ENCODE measurements at places on chromosomes 13 and 19. TPM values are rescaled to one million over a fixed set of nuclear protein-coding genes. Genes with fewer than 3 reads are reported as not detected.

GRCh38 chr13:113929628-113930615 lies 44.0 kb downstream of the C13orf46 start:
- no peak for DNase-seq

DNA sequence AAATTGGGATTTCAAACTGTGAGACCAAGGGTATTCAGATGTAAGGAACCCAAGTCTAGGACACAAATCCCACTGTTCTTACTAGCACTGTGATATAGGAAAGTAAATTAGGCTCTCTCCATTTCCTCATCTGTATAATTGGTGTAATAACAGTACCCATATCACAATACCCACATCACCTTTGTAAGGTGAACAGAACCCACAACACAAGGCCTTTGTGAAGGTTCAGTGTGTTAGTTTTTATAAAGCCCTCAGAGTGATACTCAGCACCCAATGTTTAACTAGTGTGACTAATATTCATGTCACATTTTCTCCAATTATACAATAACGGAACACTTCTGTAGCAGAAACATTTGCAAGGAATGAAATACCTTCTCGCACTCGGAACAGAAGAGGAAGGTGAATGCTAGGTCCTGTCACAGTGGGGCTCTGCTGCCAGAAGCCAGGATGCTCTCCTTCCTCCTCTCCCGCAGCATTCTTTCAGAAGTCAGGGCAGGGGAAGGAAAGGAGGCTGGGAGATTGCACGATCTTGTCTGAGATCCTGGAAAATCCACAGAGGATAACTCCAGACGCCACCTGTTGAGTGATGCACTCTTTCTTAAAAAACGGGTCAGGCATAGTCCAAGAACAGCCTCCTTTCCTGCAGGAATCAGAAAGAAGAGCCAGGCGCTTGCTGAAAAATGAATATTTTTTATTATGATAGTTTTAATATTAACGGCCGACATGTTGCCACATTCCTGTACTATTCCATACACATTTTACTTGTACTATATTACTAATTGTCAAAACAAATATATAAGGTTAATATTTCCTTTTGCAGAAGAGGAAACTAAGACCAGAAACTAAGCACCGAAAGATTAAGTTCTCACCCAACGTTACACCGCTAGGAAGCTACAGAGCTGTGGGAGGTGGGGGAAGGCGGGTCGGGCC lies 762 bp downstream of the ZNF45 start:
- no peak for DNase-seq

GRCh38 chr19:45815481-45816216 lies 541 bp upstream of the RSPH6A start:
- DNase-seq = peak; percentile 78

GRCh38 chr19:39544226-39544903 lies 4.4 kb upstream of the EID2 start:
- DNase-seq = no peak

SULT2A1 gene
- polyA plus RNA-seq = 0.18 TPM

- DNase-seq = no peak
These were observed 2.0 kb upstream of the ACP7 start for GRCh38 chr19:39082167-39082566.

FBL gene
- polyA plus RNA-seq = 296 TPM

- no peak for DNase-seq
These were observed 789.8 kb upstream of the PCDH9 start for GRCh38 chr13:68019901-68020300.

DNA sequence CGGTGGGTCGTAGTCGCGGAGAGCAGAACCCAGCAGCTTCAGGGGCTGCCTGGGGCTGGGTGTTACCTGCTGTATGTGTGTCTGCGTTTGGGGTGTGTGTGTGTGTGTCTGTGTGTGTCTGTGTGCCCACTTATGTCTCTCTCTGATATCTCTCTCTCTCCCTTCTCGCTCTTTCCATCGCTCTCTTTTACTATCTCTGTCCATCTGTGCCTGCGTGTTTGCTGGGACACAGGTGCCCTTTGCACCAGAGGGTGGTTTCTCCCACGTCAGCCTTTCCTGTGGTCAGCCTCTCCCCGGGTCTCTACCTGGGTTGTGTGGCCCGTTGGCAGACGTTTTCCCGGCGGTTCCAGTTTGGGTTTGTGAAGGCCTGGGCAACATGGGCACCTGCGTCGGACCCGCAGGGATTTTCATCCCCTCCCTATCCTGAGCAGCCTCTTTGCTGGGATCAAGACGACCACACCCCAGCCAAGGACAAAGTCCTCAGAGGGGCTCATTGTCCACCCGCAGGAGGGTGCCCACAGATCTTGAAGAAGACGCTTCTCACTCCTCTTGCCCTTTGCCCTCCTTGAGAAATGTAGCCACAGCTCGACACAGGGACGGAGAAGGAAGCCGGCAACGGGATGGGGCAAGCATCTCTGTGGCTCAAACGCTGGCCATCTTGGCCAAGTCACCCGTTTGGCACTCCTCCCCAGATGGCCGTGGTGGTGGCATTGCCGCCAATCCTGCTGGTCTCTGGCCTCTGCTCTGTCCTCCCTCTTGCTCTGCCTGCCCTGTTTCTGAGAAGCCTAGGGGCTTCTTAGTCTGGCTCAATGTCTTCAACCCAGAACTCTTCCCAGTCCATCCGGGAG lies 43.3 kb downstream of the ZNF146 start:
- DNase-seq = no peak

GRCh38 chr19:55253842-55254624 lies 4.8 kb downstream of the PPP6R1 start:
- DNase-seq = no peak

BCKDHA gene
- 31.1 TPM for polyA plus RNA-seq

GRCh38 chr13:113378825-113379224 lies 14.9 kb upstream of the GRTP1 start:
- DNase-seq = no peak

GRCh38 chr13:106352850-106353249 lies 182.6 kb downstream of the EFNB2 start:
- no peak for DNase-seq

- no peak for DNase-seq
These were observed 18.0 kb downstream of the PAF1 start for GRCh38 chr19:39372941-39373340.

GRCh38 chr19:5692723-5693194 lies 2.7 kb downstream of the RPL36 start:
- no peak for DNase-seq

DNA sequence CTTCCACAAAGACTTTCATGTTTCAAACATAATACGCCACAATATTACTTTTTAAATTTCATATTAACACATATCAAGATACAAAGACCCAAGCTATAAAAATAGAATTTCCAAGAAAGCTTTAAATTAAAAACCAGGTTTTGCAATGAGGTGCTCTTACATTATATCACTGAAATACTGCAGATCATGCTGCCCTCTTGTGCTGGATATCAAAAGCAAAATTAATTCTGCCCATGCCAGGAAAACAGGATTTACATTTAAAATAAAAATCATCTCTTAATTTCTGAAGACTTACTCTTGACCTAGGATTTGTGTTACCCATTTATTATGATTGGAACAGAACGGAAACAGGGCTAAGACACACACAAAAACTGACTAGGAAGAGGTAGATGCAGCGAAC lies 145.0 kb downstream of the ABCC4 start:
- DNase-seq = no peak

DNA sequence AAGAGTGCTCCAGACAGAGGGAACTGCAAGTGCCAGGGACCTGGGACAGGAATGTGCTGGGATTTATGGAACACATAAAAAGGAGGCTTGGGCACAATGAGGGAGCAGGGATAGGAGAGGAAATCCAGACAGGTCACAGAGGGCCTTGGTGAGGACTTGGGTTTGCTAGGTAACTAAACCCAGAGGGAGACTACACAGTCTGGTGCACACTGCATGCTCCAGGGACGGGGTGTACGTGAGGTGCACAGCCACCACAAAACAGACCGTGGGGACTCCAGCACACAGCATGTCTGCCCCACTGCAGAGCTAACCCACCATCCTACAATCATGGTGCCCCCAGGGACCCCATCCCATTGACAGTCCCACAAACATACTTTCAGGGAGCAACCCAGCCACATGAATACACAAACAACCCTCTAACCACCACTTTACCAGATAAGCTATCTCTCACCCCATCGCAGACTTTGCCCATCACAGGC lies 5.5 kb upstream of the ZFP36 start:
- no peak for DNase-seq

GRCh38 chr13:19910336-19911072 lies 47.1 kb upstream of the ZMYM5 start:
- no peak for DNase-seq

- no peak for DNase-seq
These were observed 20.7 kb upstream of the TPT1 start for GRCh38 chr13:45361596-45362206.

ZNF841 gene
- polyA plus RNA-seq = 27.5 TPM

PINLYP gene
- 19.2 TPM for polyA plus RNA-seq

SERP2 gene
- 13.0 TPM for polyA plus RNA-seq

S1PR2 gene
- 11.9 TPM for polyA plus RNA-seq

DNA sequence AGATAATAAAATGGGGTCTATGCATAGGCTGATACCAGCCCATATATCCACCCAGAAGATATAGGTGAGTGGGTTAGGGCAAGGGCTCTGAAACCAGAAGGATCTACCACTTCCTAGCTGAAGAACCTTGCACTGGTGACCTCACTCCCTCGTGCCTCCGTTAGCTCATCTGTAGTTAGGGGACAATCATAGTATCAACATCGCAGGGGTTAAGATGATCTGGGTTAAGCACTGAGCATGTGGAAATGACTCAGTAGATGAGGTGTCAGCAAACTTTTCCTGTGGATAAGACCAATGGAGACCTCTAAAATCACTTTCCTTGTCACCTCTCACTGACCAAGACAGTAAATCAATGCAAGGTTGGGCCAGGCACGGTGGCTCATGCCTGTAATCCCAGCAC lies 30.5 kb downstream of the TNFSF14 start:
- no peak for DNase-seq
